ENCODE measurements at places on chromosomes 11 and 22. TPM values are rescaled to one million over a fixed set of nuclear protein-coding genes. Genes with fewer than 3 reads are reported as not detected.

The OR52A1 gene
- not detected for polyA plus RNA-seq

The TMEM45B gene
- polyA plus RNA-seq = not detected

The POU2AF1 gene
- polyA plus RNA-seq = 90.7 TPM

The CATSPER1 gene
- not detected for polyA plus RNA-seq

- no peak for DNase-seq
- no peaks in the 10 kb centered on the region for H3K4me1 ChIP-seq
- H3K36me3 ChIP-seq = no peaks in the 10 kb centered on the region
- H3K27me3 ChIP-seq = no peaks in the 10 kb centered on the region
- H3K27ac ChIP-seq = no peak overlapping the region
- no peak overlapping the region for H3K4me3 ChIP-seq
These were observed 45.4 kb downstream of the OR4C46 start for GRCh38 chr11:54558407-54558806.

- no peaks in the 10 kb centered on the region for H3K36me3 ChIP-seq
- no peak overlapping the region for H3K4me3 ChIP-seq
- no peaks in the 10 kb centered on the region for H3K4me1 ChIP-seq
- H3K27me3 ChIP-seq = no peaks in the 10 kb centered on the region
These were observed 386.2 kb downstream of the CADM1 start for GRCh38 chr11:115117956-115118493.

DNA sequence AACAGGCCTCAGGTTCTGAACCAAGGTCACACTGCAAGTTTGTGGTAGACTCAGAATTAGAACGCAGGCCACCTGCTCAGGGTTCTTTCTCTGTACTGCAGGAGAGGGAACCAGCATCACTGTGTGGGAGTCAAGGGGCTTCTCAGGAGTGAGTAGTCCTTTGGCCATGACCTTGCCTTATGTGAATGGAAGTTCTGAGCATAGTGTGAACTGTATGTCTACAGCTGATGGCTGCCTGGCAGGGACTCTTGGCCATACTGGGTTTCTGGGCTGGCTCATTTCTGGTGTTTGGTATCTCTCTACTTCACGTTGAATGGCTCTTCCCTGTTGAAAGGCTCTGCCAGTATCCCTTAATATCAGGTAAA lies 40.1 kb upstream of the TUB start:
- no peaks in the 10 kb centered on the region for H3K4me1 ChIP-seq
- no peak overlapping the region for H3K4me3 ChIP-seq
- H3K36me3 ChIP-seq = no peaks in the 10 kb centered on the region
- no peak for DNase-seq
- peaks cover 53% of the 10 kb centered on the region for H3K27me3 ChIP-seq

- H3K27me3 ChIP-seq = peaks cover 30% of the 10 kb centered on the region
- no peak overlapping the region for H3K4me3 ChIP-seq
- no peak for DNase-seq
- no peaks in the 10 kb centered on the region for H3K4me1 ChIP-seq
These were observed 402.8 kb downstream of the MIAT start for GRCh38 chr22:27060190-27060589.

DNA sequence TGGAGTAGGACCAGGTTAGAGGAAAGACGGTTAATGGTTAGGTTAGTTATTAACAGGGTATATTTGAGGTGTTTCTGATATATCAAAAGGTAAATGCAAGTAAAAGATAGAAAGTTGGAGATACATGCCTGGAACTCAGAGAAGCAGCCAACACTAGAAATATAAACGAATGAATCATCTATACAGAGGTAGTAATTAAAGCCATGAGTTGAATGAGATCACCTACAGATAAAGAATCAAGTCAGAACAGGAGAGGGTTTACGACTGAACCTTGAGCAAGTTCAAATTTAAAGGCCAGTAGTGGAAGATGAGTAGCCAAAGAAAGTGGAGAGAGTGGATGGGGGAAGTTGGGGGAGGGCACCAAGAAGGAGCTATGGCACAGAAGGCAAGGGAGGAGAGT lies 73.9 kb downstream of the SPON1 start:
- no peaks in the 10 kb centered on the region for H3K36me3 ChIP-seq
- DNase-seq = no peak
- H3K4me1 ChIP-seq = no peaks in the 10 kb centered on the region
- H3K27me3 ChIP-seq = peaks cover 8% of the 10 kb centered on the region

DNA sequence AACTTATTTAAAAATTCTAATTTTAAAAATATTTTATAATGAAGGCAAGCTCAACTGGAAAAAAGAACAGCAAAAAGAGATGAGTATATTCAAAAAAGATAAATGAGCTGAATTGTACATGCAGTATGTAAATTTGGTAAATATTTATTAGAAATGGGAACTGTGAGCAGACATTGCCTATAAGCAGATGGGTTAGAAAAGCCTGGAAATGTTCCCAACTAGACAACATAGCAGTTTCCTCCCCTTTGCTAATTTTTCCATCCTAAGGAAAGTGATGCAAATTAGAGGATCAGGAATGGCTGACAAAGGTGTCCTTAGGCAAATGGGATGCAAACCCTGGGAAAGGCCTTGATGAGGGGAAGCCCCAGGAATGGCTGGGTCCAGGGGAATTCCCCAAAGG lies 37.2 kb downstream of the TP53I11 start:
- H3K4me3 ChIP-seq = no peak overlapping the region
- H3K27ac ChIP-seq = no peak overlapping the region
- H3K36me3 ChIP-seq = no peaks in the 10 kb centered on the region
- DNase-seq = no peak
- peaks cover 37% of the 10 kb centered on the region for H3K4me1 ChIP-seq

- H3K27me3 ChIP-seq = no peaks in the 10 kb centered on the region
- no peak for DNase-seq
- H3K4me1 ChIP-seq = peaks cover 5% of the 10 kb centered on the region
- no peaks in the 10 kb centered on the region for H3K36me3 ChIP-seq
- no peak overlapping the region for H3K4me3 ChIP-seq
- H3K27ac ChIP-seq = no peak overlapping the region
These were observed 22.4 kb downstream of the ADM start for GRCh38 chr11:10327254-10327653.

DNA sequence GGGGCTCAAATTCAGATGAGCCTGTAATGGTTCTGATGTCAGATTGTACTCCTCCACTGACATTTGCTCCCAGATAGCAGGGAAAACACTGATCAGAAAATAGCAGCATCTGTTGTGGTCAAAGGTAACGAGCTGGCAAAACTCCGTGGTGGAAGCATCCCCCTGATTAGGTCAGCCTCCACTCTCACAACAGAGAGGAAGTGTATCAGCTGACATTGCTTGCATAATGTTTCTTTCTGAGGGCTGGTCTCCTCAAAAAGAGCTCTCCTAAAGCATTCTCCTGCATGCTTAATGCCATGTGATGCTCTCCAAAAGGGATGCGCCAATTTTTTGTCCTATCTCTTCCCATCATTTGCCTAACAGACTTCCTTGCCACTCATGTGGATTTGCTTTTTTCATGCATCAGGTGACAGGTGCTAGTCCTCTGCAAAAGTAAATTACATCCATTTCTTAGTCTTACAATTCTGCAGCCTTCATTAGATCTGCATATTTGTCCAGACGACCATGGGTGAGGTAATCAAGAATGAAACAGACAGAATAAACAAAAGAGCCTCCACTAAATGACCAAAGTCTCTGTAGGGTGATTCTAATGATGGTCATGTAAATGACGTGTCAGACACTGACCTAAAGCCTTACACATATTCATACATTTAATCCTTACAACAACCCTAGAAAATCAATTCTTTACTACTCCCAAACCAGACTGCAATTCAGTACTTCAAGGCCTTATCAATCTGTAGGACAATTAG lies 6.4 kb upstream of the TENM4 start:
- peaks cover 37% of the 10 kb centered on the region for H3K27me3 ChIP-seq
- H3K36me3 ChIP-seq = no peaks in the 10 kb centered on the region
- H3K4me3 ChIP-seq = no peak overlapping the region
- no peak for DNase-seq
- no peaks in the 10 kb centered on the region for H3K4me1 ChIP-seq

DNA sequence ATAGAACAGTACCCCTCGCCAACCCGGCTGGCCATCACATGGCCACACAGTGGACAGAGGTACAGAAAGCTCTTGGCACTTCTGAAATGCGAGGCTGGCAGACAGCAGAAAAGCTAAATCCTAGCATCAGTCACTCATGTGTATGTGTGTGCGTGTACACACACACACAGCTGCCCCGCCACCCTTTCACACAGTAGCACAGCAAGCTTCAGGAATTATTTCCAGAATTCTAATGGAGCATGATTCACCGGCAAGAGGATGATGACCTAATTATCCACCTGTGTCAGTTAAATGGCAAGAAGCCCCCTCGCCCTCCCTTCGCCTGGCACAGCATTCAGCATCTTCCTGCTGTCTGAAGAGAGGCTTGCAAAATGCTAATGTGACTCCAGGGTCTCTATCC lies 336.0 kb downstream of the SHANK2 start:
- H3K27ac ChIP-seq = no peak overlapping the region
- H3K4me1 ChIP-seq = no peaks in the 10 kb centered on the region
- peaks cover 5% of the 10 kb centered on the region for H3K27me3 ChIP-seq
- peaks cover 16% of the 10 kb centered on the region for H3K36me3 ChIP-seq
- H3K4me3 ChIP-seq = no peak overlapping the region
- DNase-seq = no peak

DNA sequence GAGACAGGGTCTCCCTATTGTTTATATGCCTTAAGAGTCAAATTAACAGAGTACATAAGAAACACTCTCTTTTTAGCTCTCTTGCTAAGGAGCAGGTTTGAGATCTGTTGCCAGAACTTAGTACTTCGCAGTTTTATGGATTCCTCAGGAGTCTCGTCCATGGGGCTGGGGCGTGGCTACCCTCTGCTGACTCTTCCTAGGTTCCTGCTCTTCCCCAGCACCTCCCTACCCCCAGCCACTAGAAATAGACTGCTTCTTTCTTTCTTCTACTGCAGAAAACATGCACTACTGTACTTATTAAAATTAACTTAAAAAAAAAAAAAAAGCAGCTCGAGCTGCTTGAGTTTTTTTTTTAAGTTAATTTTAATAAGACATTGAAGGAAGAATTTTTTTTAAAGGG lies 8.0 kb downstream of the FAM118B start:
- H3K4me3 ChIP-seq = no peak overlapping the region
- H3K36me3 ChIP-seq = no peaks in the 10 kb centered on the region
- H3K27me3 ChIP-seq = no peaks in the 10 kb centered on the region
- H3K4me1 ChIP-seq = peaks cover 24% of the 10 kb centered on the region

GRCh38 chr11:10478574-10479550 lies 23.8 kb downstream of the AMPD3 start:
- no peak overlapping the region for H3K4me3 ChIP-seq
- no peaks in the 10 kb centered on the region for H3K27me3 ChIP-seq
- no peak for DNase-seq
- peaks cover 30% of the 10 kb centered on the region for H3K36me3 ChIP-seq
- H3K4me1 ChIP-seq = peaks cover 50% of the 10 kb centered on the region
- peak overlapping the region; percentile 97 for H3K27ac ChIP-seq

GRCh38 chr11:65821107-65821506 lies 12.7 kb upstream of the SNX32 start:
- H3K36me3 ChIP-seq = no peaks in the 10 kb centered on the region
- no peak overlapping the region for H3K4me3 ChIP-seq
- H3K27me3 ChIP-seq = no peaks in the 10 kb centered on the region
- H3K4me1 ChIP-seq = peaks cover 10% of the 10 kb centered on the region
- no peak for DNase-seq
- H3K27ac ChIP-seq = no peak overlapping the region

DNA sequence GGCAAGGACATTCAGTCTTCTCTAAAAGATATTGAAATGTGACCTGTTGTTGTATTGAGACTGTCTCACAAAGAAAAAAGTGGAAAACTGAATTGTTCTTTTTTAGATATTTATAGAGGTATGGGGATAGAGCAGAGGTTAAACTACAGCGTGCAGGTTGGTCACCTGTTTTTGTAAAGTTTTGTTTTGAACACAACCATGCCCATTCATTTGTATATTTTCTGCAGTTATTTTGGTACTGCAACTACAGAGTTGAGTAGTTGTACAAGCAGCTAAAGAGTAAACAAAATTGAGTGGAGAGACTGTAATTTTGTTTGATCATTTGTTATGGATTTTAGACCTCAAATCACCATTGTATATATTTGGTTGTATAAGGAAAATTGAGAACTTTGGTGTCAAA lies 11.3 kb downstream of the EED start:
- no peaks in the 10 kb centered on the region for H3K36me3 ChIP-seq
- no peak overlapping the region for H3K27ac ChIP-seq
- no peak for DNase-seq
- H3K27me3 ChIP-seq = no peaks in the 10 kb centered on the region

- DNase-seq = no peak
- H3K27me3 ChIP-seq = peaks cover 50% of the 10 kb centered on the region
- no peaks in the 10 kb centered on the region for H3K36me3 ChIP-seq
- H3K4me1 ChIP-seq = no peaks in the 10 kb centered on the region
- no peak overlapping the region for H3K4me3 ChIP-seq
- H3K27ac ChIP-seq = no peak overlapping the region
These were observed 230.3 kb downstream of the CSNK2A3 start for GRCh38 chr11:11122749-11123148.

Measured in naive B cell (primary cell).